ENCODE measurements at places on chromosomes 7 and 10. TPM values are rescaled to one million over a fixed set of nuclear protein-coding genes. Genes with fewer than 3 reads are reported as not detected.

Gene PIK3AP1
- total RNA-seq: 0.56 TPM

Gene UPK3B
- 19.9 TPM for total RNA-seq

Gene SFR1
- total RNA-seq: 16.2 TPM

Gene SFXN3
- total RNA-seq: 45.7 TPM

Gene NEUROD6
- total RNA-seq: not detected

Gene PROSER2
- 43.2 TPM for total RNA-seq

Gene CHAT
- not detected for total RNA-seq

Gene FAM20C
- 47.6 TPM for total RNA-seq

Gene IFIT1B
- total RNA-seq: not detected

Gene ANLN
- total RNA-seq: 63.6 TPM

Gene NUTM2D
- total RNA-seq: 1.4 TPM

Gene BAG3
- 268 TPM for total RNA-seq

Gene DYNC1I1
- total RNA-seq: 0.15 TPM

Gene SEMA3E
- total RNA-seq: 1.8 TPM

Gene PDK4
- 28.0 TPM for total RNA-seq

Gene VSTM4
- 0.41 TPM for total RNA-seq

Gene SPDYE9
- total RNA-seq: not detected

Gene FBXL15
- total RNA-seq: 10.4 TPM

Gene RSPH10B2
- total RNA-seq: 0.07 TPM

Gene GBX1
- not detected for total RNA-seq

Gene CYP26C1
- not detected for total RNA-seq
